ENCODE measurements at places on chromosomes 5 and 9.

DNA sequence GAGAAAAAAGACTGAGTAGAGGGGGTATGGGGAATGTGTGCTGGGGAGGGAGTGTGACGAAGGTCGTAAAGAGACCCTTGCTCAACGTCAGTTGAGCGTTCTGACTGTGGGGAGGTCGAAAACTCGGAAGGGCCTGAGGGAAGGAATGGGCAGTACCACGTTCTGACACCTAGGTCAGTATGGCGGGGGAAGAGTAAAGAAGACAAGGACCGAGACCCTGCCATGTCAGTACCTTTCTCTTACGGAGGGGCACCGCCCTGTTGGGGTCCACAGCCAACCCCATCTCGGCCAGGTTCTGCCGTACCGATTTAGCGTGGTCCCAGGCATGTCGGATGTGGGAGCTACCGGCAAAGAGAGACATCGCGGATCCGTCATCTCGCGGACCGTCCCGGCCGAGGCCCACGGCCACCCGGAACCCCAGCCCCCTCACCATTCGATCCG, 375 bp downstream of the NOP16 start:
- DNase-seq = peak; percentile 26

DNA sequence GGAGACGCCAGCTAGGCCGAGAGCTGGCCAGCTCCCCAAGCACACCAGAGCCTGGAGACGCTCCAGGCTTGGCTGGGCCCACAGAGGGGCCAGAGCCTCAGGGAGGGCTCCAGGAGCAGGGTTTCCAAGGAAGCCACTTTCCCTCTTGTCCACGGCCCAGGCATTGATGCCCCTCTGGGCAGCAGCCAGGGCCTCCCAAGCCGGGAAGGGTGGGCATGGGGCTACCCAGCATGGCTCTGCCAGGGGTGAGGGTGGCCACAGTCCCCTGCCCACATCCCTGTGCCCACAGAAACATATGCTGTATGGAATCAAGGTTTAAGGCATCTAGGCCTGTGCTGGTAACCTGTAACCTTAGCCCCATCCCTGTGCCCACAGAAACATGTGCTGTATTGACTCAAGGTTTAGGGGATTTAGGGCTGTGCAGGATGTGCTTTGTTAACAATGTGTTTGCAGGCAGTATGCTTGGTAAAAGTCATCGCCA, 1.5 kb upstream of the DPP7 start:
- DNase-seq = no peak

DNA sequence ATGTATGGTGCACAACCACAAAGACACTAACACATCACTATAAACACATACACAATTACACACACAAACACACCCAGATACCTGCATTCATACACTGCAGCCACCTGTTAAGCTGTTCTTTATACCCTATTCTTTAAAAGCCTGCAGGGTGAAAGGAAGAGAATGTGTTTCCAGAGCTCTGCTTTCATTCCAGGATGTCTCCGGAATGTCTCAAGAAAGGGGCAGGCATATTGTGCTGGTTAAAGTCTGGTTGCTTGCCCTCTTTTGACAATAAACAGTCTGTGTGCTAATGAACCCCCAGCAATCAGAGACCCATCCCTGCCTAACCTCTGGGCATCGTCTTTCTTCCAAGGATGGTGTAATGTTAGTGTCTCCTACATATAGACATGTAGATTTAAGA, 181.6 kb downstream of the EPB41L4A start:
- no peak for DNase-seq

- DNase-seq = no peak
Measured at GRCh38 chr5:153719324-153719723, 228.9 kb downstream of the GRIA1 start.

DNA sequence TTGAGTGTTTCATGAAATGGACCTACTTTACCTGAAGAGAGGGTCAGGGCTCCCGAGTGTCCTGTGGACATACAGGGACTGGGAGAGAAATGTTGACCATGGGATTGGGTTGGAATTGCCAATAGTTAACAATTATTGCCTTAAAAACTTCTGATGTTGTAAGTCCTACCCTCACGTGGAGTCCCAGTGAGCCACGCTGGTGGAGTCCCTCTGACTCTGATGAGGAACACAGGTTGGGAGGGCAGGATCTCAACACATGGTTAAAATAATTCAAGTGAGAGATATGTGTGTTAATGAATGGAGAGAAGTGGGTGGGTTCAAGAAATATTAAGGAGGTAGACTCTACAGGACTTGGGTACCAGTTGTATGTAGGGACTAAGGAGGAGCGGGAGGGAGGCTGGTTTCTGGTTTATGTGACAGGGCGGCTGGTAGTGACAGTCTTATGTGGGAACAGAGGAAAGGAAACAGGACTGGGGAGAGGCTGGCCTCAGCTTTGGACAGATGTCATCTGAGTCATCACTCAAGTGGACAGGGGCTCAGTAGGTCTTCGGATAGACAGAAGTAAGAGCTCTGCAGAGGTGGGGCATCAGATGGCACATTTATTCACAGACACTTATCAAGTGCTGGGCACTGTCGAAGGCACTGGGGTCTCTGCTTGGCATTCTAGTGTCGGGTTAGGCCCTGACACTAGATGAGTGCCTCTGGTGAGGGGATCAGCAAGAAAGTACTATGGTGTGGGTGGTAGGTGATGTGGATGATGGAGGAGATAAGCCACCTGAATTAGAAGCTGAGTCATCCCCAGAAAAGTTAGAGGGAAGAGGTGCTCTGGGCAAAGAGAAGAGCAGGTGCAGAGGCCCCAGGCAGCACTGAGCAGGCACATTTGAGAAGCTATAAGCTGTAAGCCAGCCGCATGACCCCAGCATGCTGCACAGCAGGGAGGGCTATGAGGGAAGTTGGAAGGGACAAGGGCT, 27.2 kb downstream of the MAML1 start:
- no peak for DNase-seq

DNA sequence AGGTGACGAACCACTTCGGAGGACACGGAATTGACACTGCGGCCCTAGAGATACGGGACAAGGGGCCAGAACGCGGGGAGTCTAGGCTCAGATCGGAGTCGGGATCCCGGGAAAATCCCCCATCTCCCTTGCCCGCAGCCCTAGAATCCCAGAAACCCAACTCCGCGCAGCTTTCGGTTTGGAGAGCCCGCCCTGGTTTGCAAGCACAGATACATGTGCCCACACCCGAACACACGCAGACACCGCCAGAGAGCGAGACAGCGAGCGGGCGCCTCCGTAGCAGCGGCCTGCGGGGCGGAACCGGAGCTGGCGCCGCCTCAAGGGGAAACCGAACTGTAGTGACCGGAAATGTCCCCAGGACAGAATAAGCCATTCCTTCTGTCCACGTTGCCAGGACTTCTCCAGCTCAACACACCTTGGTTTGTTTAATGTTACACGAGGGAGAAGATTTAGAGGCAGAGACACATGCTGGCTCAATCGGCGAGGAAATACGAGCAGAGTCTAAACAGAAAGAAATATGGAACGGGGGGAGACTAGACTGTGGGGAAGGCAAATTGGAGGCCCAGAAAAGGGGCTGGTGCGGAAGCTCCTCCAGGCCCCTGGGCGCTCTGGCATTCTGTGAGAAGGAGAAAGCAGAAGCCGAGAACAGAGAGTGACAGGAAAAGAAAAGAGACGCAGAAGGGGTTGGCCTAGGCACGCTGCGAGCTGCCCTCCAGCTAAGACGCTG, 2.9 kb upstream of the PAX5 start:
- DNase-seq = peak; percentile 66

- no peak for DNase-seq
Measured at GRCh38 chr9:121207371-121207940, 5.8 kb upstream of the RAB14 start.

DNA sequence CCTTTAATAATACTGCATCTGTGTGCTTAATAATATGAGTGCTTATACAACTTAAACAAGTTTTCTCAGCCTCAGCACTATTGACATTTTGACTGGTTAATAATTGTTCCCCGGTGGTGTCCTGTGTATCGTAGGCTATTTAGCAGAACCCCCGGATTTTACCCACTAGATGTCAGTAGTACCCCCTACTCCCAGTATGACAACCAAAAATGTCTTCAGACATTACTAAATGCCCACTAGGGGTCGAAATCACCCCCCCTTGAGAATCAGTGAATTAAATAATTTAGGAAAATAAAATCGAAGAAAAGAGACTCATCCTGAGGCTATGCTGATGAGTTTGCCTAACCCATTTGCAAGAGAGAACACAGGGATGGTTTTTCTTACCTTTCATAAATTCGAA, 166.3 kb downstream of the ATP10B start:
- peak; percentile 71 for DNase-seq

DNA sequence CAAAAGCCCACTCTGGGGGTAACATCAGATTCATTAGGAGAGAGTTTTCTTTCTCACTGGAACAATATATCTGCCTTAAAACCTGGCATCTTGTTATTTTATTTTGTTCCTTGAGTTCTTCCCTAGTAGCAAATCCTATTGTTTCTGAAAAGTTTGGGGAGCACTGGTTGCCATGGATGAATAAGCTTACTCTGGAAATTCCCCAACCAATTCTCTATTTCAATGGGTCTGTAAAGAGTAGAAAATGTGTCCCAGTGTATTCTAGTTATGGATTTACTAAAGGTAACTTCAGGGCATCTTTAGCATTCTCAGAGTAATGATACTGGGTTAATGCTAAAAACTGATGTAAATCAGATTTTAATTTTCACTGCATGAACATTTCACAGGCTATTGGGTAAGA, 94.2 kb upstream of the S1PR3 start:
- no peak for DNase-seq

DNA sequence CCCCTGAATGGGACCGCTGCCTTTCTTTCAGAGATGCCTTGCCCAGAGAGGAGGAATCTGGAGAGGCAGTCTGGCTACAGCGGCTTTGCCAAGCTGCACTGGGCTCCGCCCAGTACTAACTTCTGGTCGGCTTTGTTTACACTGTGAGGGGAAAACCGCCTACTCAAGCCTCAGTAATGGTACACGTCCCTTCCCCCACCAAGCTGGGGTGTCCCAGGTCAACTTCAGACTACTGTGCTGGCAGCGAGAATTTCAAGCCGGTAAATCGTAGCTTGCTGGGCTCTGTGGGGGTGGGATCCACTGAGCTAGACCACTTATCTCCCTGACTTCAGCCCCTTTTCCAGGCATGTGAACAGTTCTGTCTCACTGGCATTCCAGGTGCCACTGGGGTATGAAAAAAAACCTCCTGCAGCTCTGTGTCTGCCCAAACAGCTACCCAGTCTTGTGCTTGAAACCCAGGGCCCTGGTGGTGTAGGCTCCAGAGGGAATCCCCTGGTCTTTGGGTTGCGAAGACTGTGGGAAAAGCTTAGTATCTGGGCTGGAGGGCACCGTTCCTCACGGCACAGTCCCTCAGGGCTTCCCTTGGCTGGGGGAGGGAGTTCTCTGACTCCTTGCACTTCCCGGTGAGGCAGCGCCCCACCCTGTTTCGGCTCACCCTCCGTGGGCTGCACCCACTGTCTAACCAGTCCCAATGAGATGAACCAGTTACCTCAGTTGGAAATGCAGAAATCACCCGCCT, 171.2 kb downstream of the CWC27 start:
- DNase-seq = no peak

GRCh38 chr9:136201609-136202453, 3.1 kb downstream of the LHX3 start:
- DNase-seq = no peak

DNA sequence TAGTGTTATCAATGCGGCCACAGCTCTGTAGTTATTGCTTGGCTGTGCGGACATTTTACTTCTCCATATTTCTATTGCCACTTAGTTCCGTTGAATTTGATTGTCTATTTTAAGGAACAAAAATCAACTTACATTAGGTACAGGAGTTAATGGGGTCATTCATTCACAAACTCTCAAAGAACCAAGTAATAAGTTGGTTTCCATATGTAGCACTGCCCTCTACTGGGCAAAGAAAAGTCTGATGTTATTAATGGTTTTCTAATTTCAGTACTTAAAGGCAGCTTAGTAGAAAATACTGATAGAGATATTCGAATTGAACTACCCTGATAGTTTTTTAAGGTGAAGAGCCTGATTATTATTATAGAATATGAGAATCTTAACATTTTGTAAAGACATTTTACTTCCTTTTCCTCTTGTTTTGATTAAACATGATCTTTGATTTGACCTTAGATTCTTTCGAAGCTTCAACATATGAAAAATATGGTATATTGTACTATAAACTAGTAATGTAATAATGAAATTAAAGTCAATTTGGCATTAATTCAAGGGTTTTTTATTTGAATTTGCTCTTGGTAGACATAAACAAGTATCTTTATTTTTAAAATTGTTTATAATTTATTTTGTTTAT, 119.5 kb upstream of the CTNND2 start:
- DNase-seq = peak; percentile 68

- DNase-seq = peak; percentile 10
Measured at GRCh38 chr9:98410185-98410697, 154.8 kb upstream of the TBC1D2 start.

DNA sequence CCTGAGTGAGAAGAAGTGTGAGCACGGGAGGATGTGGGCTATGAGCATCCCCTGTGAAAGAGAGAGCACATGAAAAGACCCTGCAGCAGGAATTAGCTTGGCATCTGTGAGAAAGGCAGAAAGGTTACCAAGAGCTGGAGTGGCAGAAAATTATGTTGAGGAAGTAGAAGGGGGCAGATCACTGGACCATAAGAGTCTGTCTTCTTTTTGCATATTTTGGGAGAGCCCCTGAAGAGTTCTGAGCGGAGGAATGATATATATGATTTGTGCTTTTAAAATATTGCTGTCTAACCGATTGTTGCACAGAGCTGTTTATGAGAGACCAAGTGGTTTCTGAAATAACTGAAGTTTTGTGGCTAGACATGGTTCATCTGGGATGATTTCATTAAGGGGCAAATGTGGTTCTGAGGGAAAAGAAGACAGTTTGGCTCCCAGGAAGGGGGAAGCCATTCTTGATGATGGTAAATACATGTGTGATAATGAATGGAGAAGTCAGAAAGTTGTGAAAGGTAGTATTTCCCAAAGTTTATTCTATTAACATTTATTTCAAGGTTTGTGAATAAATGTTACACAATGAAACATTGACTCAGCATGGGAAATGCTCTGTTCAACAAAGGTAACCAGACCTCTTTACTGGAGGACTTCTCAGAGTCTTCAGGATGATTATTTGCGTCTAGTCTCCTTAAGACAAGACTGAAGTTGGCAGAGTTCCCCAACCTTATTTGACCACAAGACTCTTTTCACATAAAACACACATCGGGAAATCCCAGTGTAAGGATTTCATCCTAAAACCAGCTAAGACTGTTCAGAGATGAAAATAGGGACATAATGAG, 31.5 kb upstream of the ADRB2 start:
- DNase-seq = peak; percentile 57

- no peak for DNase-seq
Measured at GRCh38 chr5:132684491-132684890, 10.7 kb downstream of the IL4 start.
